ENCODE measurements at places on chromosomes 5 and 9. TPM values are rescaled to one million over a fixed set of nuclear protein-coding genes. Genes with fewer than 3 reads are reported as not detected.

FCN2 gene
- total RNA-seq: not detected

CCDC192 gene
- not detected for total RNA-seq

- DNase-seq: no peak
These were observed 921.8 kb downstream of the NR2F1-AS1 start for GRCh38 chr5:92659246-92659645.

GRCh38 chr5:161373345-161373707 is 173.2 kb downstream of the GABRB2 start:
- no peak for DNase-seq

DNA sequence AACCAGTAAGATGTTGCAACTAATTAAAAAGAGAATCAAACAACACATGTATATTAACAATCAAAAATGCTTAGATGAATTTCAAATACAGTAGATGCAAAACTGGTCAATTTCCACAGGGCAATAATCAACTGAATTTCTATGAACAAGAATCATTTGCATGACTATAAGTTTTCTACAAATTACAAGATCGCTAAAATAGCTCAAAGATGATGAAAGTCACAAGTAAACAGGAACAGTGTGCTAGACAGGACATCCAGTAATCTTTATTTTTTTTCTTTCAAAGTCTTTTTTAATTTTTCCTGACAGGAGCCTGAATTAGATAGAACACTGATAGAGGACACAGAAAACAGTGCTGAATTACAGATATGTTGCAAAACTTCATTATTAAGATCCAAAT is 608.2 kb upstream of the DAB2 start:
- no peak for DNase-seq

DNA sequence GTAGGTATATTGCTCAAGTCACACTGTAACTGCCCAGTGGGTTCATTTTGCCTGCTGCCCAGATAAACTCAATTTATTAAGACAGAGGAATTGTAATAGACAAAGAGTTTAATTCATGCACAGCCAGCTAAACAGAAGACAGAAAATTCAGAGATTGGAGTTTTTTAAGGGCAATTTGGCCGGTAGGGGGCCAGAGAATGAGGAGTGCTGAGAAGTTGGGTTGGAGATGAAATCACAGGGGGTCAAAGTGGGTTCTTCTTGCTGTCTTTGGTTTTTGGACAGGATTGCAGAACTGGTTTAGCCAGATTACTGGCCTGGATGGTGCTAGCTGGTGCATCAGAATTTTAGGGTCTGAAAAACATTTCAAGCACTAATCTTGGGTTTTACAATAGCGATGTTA is 20.7 kb upstream of the IL33 start:
- DNase-seq: no peak

DNA sequence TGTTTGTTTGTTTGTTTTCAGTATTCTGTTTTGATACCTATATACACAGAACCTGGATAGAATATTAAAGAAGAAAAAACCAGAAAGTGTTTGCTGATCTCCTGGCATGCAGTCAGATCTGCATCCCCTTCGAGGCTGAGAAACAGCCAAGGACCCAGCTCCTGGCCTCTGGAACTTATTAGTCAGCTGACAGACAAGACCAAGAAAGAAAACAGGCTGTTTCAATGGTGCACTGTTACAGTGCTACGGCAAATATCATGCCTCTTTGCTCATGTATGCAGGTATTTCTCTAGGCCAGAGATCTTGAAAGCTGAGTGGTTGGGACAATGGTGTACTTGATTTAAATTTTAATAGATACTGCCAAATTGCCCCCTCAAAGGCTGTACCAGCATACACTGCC is 95.0 kb downstream of the C5orf15 start:
- DNase-seq: no peak
